ENCODE measurements at places on chromosomes 12 and 14.
A peak's percentile ranks its signal among the peaks of the same experiment; 100 is the strongest.

GRCh38 chr14:93343797-93344196, 3.2 kb upstream of the COX8C start:
- DNase-seq, result peak; percentile 45

DNA sequence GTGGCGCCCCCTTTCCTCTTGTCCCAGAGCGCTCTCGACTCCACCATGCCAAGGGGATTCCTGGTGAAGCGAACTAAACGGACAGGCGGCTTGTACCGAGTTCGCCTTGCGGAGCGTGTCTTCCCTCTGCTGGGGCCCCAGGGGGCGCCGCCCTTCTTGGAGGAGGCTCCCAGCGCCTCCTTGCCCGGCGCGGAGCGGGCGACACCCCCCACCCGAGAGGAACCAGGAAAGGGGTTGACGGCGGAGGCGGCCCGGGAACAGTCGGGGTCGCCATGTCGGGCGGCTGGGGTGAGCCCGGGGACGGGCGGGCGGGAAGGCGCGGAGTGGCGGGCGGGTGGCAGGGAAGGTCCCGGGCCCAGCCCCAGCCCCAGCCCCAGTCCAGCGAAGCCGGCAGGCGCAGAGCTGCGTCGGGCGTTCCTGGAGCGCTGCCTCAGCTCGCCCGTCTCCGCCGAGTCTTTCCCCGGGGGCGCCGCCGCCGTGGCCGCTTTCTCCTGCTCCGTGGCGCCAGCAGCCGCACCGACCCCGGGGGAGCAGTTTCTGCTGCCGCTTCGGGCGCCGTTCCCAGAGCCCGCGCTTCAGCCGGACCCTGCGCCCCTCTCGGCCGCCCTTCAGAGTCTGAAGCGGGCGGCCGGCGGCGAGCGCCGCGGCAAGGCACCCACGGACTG, 376 bp downstream of the INSM2 start:
- DNase-seq, result peak; percentile 4

GRCh38 chr12:52221912-52222457, 11.1 kb upstream of the KRT7 start:
- DNase-seq, result peak; percentile 74

DNA sequence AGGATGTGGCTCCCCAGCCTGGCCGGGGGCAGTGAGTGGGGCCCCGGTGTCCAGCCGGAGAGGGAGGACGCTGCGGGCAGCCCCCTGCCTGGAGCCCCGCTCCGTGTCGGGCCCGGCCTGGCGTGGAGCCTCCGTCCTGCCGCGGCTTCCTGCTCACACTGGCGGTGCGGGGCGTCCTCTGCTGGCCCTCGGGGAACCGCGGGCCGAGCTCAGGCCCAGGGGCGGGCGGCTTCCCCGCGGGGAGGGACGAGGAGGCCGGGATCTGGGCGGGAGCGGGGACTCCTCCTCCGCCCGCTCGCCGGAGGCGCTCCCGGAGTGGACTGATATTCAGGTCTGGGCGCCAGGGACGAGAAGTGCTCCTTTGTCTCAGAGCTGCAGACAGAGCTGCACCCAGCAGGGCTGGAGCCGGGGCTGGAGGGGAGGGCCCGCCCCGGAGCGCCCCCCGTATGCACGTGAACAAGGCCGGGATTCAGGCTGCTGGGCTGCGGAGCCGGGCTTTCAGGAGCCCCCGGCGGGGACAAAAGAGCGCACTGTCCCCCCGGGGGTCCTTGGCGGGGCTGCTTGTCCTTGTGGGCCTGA, 2.2 kb downstream of the MMP17 start:
- DNase-seq, result peak; percentile 91

DNA sequence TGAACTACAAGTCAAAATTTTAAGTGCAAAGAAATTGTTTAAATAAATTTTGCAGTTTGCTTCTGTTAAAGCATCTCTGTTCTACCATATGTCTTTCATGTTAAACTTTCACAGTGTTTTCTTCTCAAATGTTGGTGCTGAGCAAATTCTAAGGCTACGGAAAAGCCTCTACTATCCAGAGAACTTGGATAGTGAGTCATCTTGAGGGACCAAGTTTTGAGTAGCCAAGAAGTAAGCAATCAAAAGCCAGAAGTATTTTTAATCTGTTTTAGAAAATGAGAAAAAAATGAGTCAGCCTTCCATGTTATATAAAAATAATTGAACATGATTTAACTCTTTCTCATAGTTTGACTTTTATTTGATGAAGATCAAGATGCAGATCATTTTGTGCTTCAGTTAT, 3.3 kb downstream of the BRMS1L start:
- DNase-seq, result no peak

DNA sequence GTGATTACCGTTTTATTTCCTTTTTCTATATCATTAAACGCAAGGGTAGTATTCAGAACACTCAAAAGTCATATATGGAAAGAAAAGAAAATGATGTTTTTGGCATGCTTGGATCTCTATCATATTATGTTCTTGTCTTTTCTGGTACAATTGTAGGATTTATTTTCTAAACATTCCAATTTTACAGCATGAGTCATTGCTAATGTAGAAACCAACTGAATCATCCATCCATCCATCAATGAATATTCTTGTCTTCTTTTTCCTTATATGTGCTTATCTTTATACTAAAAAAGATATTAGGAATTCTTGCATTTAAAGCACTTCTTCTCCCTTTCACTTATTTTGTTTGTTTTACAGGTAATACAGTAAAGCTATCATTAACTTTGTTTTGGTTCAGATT, 20.4 kb upstream of the AMIGO2 start:
- no peak for DNase-seq

DNA sequence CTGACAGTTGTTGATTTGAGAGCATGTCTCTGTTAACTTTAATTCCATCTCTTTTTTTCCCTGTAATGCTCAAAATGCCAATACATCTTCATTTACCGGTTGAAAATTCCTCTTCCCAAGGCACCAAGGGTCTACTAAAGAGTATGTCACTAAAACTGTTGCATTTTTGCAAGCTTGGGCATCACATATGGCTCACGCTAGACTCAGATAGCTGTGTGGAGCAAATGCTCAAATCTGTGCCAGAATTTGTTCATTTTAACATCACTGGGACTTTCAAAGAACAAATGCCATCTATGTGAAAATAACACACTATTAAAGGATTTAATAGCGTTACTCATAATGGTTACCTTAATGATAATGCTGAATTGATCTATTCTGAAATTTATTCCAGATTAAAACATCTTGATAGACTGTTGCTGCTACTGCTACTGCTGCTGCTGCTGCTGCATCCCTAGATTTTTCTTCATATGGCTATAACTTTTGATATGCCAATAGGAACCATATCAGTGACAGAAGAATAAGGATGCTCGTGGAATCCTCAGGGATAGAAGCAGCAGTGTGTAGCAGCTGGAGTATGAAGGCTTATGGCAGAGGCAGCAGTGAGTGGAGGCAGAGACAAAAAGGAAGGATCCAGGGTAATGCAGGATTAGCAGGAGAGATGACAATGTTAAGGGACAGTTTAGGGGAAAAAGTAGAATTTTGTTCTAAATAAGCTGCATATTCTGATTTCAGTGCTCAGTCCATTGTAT, 57.3 kb downstream of the MGAT4C start:
- DNase-seq, result no peak

GRCh38 chr14:102517392-102518062, 8.0 kb upstream of the ANKRD9 start:
- peak; percentile 51 for DNase-seq
